ENCODE measurements at places on chromosomes 16 and 17. TPM values are rescaled to one million over a fixed set of nuclear protein-coding genes. Genes with fewer than 3 reads are reported as not detected.

GRCh38 chr17:19703828-19704613 lies 12.4 kb downstream of the SLC47A2 start:
- DNase-seq, result no peak

- no peak for DNase-seq
These were observed 1.4 kb upstream of the GEMIN4 start for GRCh38 chr17:753418-753817.

DNA sequence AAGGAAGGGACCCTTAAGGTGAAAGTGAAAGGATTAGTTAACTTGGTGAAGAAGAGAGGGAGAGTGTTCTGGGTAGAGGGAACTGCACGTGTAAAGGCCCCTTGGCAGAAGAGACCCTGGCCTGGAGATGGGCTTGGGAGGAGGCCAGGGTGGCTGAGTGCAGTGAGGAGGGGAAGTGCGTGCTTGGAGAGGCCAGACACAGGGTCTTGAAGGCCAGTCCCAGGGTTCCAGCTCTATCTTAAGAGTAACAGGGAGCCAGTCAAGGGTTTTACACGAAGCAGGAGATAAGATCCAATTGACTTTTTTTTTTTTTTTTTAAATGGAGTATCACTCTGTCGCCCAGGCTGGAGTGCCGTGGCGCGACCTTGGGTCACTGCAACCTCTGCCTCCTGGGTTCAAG lies 15.2 kb upstream of the DOK4 start:
- DNase-seq, result no peak

GRCh38 chr17:82212331-82213250 lies at the start of gene CCDC57:
Gene CCDC57 (minus strand): TSS chr17:82212842. CDS start chr17:82201944, 10,898 bp downstream.
- DNase-seq, result peak; percentile 74

GRCh38 chr17:69525920-69526841 lies 111.7 kb downstream of the MAP2K6 start:
- DNase-seq, result no peak

SECTM1 gene
- 0.49 TPM for total RNA-seq

- DNase-seq, result no peak
These were observed 154.4 kb upstream of the PIRT start for GRCh38 chr17:10992106-10992880.

All from CD8-positive, alpha-beta memory T cell (primary cell).